ENCODE measurements at places on chromosomes 13 and 19.

DNA sequence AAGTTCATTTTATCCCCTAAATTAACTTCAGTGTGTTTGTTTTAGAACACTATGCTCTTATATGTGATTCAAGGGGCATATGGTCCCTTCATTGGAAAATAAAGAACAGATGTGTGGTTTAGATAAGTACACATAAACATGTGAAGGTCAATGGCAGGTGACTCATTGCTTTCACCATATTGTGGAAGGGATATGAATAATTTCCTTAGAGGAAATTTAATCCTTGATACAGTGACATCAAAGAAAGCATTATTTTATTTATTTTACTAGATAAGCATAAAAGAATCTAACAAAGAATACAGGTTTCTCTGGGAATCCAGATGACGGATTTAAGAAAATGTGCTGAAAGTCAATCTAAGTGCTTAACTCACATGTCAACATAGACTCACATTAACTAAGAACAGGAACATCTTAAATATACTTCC is 373.5 kb downstream of the KCTD12 start:
- peak; percentile 91 for DNase-seq

- DNase-seq: no peak
Measured at GRCh38 chr13:33367926-33368325, 82.4 kb upstream of the STARD13 start.

- DNase-seq: no peak
Measured at GRCh38 chr19:38417146-38417543, 8.9 kb downstream of the RASGRP4 start.

DNA sequence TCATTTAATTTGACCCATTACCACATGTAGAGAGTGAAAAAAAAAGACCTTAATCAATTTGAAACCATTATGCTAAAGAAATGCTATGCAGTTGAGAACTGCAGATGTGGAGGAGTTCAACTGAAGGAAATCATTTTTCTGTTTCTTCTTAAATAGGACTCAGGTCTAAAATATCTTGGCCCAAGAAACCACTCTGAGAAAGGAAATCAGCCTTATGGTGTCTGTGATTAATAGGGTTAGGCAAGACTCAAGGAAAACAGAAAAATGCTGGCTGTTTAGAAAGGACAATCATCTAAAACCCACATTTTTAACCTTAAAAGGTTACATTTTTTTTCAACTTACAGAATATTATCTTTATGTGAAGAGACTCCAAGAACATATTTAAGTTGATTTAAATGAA is 1.9 kb upstream of the SLITRK1 start:
- DNase-seq: no peak

- no peak for DNase-seq
Measured at GRCh38 chr19:1418951-1419738, 11.8 kb downstream of the DAZAP1 start.

GRCh38 chr19:11278670-11279069 is 16.3 kb upstream of the DOCK6 start:
- no peak for DNase-seq

- peak; percentile 23 for DNase-seq
Measured at GRCh38 chr19:44582581-44583265, 30.6 kb upstream of the IGSF23 start.

DNA sequence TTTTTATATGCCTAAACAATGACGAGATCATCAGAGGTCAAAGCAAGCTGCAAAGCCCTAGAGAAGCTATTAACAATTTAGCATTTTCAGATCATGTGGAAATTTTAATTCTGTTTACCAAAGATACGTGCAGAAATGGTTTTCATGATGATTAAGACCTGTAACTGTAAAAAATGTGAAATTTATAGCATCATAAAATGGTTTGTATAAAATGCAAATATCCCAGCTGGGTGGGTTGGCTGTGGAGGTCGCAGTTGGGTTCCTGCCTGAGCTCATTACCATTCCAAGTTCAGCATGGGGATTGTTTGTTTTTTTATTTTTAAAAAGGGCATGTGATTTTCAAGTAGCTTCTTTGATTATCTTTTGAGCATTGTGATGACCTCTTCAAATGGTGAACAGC is 47.9 kb upstream of the SIAH3 start:
- DNase-seq: no peak

- no peak for DNase-seq
Measured at GRCh38 chr19:11921852-11922495, 2.9 kb upstream of the ZNF700 start.

DNA sequence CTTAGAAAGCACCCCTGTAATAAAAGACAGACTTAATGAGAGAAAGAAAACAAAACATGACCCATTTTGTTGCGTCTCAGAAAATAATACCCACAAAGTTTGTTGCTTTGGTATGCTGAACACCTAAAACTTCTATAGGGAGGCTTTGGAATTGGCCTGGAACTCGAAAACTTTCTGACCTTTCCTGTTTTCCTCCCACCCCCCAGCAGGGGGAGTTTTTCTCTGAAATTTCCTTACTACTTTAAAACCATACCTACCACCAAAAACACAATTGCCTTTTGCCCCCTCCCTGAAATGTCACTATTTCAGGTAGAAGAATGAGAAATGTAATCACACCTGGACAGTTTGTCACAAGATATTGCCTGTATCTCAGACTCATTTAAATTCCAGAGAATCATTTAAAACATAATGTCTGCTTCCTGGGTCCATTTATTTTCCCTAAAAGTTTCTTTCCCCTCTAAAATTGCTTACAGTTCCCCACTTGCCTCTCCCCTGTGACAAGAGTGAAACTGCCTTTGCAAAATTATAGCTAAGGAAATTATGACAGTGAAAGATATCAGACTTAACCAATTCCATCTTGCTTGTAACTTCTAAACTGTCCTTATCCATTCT is 2700.2 kb downstream of the PCDH9 start:
- DNase-seq: peak; percentile 53
